ENCODE measurements at places on chromosomes 1 and 21.

GRCh38 chr1:206111271-206111927 lies 5.8 kb downstream of the AVPR1B start:
- no peak for DNase-seq

DNA sequence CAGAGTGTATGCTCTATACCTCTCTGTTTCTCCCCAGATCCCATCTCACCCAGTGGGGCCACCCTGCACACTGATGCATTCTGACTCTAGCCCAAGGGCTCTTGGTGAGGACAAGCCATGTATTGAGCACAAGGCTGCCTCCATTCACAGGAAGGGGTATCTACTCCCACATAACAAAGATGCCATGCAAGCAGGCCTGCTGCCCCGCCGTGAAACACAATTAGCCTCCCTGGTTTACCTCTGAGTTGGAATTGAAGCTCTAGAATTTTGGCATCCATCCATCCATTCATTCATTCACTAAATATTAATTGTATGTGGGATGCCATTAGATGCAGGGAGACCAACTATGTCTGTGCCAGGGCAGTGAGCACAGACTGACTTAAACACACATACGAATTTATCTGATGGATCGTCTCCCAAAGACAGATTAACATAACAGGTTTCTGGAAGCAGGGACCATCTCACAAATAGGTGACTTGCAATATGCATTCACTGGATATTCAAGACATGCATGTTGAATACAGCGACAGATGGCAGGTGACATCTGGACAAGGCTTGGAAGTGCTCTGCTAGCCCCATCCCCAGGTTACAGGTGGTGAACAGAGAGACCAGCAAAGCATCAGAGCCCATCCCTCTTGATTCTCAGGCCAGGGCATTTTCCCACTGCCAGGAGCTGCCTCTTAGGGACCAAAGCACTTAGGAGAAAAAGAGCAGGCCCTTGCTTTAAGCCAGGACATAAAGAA lies 34.3 kb downstream of the TRABD2B start:
- DNase-seq = no peak

DNA sequence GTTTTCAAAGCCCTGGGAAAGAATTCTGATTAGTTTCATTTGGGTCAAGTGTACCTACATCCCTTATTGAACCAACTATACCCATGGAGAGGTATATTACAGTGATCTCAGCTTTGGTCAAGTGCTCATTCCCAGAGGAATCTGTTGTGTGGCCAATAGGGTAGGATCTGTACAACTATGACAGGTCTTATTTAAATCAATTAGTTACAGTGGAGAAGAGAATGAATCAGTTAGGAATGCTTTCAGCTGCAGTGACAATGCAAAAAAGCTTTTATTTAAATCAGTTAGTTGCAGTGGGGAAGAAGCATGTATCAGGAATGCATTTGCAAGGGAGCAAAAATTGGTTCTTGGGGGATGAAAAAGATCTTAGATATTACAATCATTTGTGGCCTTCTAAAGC lies 119.0 kb downstream of the FGGY start:
- DNase-seq = no peak

GRCh38 chr1:113984710-113985109 lies 5.4 kb downstream of the OLFML3 start:
- no peak for DNase-seq

All from stimulated activated naive CD4-positive, alpha-beta T cell (primary cell).